Cerebellum (tissue), 4 donors: ENCODE measurements at places on chromosomes 5 and 9.

DNA sequence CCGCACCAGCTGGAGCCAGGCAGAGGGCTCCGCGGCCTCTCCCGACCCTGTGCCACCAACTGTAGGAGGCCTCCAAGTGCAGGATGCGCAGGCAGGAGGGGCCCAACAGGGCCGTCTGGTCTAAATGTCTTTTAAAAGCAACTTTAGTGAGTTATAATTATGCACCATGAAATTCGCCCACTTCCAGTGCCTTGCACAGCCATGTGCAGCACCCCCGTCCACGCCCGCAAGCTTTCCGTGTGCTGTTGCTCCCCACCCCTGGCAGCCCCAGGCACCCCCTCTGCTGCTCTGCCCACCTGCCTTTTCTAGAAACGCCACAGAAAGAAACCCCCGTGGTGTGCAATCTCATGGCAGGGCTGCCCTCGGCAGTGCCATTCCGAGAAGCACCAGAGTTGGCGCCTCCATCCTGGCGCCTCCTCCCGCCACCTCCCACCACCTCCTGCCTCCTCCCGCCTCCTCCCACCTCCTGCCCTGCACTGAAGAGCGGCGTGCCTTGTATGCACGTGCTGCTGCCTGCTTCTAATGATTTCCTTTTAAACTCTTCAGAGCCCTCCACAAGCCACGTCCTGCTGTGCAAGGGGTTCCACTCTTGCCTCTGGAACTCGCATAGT, 7.5 kb upstream of the SLC6A18 start:
- no peak for DNase-seq

DNA sequence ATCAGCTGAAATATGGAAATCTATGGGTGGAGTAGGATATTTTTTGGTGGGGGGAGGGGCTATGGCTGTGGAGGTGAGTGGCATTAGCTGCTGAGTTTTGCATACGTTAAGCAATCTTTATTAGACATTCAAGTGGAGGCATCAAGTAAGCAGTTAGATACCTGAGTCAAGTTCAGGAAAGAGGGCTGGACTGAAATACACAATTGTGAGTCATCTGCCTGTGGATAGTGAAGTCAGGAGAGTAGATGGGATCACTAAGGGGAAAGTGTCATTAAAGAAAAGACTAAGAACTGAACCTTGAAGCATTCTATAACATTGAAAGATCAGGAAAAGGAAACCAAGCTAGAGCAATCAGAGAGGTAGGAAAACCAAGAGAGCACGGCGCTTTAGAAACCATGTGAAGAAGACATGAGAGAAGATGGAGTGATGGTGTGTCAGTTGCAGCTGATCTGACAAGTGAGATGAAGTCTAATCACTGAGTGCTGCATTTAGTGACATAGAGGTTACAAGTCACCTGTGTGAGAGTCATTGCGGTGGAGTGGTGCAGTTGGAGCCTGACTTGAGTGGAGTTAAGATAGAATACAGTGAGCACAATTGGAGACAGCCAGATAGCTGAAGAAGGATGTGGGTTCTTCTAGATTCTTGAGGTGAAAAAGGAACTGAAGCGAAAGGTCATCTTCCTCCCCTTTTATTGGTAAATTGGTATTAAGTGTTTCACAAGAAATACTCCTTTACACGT, 88.7 kb downstream of the PIP5K1B start:
- DNase-seq, result no peak

- DNase-seq, result no peak
Observed at GRCh38 chr5:120532835-120533234, 68.7 kb downstream of the PRR16 start.

DNA sequence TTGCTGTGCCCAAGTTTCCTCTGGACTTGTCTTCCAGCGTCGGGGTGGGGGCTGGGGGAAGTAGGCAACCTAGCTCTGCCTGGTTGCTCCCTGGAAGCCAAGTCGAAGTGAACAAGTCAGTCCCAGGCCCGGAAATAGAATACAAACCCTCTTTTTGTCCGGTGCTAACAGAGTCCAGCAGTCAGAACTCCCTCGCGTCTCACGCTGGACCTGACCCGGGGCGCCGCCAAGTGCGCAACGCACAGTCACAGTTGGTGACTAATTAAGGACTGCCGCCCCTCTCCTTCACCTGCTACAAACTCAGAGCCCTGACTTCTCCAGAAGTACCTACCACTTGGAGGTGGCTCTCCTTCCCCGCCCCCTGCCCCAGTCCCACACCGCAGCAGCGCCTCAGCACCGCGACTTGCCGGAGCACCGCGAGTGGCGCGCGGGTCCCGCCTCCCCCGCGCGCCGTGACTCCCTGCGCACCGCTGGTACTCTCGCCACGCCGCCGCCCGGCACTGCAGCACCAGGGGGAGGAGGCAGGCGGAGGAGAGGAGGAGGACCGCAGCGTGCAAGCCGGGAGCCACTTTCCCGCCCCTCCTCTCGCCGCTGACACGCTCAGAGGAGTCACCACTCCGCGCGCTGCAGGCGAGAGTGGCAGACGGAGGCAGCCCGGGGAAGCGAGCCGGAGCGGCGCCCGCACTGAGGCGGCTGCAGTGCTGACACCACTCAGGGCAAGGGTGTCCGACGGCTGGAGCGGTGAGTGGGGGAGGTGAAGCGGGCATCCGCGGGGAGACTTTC, at the start of gene SV2C:
TSS of gene SV2C (plus strand) at position 612 of the 783 bp plus-strand sequence. CDS start 48,368 bp downstream, outside the sequence.
- no peak for DNase-seq

GRCh38 chr9:5628183-5628529, 751 bp upstream of the RIC1 start:
- peak; percentile 27 for DNase-seq

DNA sequence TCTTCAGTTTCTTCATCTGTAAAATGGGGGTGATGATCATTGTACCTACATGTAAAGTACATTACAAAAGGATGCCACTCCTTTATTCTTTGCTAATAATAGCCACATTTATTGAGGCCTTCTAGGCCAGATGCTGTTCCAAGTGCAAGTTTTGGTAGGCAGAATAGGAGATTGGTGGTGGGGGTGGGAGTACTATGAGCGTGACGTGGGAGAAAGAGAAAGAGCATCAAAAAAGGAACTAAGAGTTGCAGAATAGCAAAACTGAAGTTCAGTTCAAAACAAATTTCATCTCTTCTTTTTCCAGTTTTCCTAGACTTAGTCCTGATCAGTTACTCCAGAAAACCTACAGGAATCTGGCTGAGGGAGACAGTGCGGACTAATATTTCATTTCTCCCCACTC, 174.1 kb downstream of the SNX18 start:
- no peak for DNase-seq

DNA sequence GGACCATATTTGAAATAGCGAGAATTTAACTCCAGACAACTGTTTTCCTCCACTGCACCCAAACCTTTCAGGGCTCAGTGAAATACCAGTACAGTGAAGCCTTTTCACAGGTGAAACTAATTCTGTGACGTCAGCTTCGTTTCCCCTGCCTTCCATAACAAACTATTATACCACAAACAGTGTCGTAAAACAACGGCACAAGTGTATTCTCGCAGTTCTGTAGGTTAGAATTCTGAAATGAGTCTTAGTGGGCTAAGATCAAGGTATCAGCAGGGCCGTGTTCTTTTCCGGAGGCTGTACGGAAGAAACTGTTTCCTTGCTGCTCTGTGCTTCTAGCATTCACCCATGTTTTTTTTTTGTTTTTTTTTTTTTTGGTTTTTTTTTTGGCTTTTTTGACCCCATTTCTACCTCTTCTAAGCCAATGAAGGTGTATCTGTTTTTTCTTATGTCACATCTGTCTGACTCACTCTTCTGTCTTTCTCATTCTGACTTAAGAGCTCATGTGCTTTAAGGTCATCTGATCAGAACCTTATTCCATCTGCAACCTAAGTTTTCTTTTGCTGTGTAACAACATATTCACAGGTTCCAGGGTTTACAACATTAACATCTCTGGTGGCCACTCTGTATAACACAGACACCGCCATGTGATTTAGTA, 20.1 kb downstream of the ISOC1 start:
- DNase-seq, result no peak

DNA sequence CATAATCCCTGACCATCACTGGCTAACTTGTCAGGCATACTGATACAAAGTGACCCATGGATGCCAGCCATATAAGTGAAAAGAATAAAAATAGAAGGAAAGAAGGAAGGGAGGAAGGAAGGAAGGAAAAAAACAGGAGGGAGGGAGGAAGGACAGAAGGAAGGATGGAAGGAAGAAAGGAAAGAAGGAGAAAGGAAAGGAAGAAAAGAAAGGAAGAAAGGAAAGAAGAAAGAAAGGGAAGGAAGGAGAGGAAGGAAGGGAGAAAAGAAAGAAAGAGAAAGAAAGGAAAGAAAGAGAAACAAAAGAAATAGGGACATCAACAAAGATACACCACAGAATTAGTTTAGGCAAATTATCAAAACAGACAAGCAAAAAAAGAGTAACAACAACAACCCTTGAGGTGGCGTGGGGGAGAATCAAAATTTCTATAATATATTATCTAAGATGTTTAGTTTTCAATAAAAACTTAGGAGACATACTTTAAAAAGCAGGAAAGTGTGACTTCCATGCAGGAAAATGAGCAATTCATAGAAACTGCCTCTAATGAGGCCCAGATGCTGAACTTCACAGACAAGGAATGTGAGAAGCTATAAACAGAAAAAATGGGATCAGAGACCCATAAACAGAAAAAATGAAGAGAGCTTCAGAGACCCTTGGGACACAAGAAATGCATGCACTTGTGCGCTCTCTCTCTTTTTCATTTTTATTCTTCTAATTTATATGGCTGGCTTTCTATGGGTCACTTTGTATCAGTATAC, 96.1 kb upstream of the NFIL3 start:
- DNase-seq, result no peak

DNA sequence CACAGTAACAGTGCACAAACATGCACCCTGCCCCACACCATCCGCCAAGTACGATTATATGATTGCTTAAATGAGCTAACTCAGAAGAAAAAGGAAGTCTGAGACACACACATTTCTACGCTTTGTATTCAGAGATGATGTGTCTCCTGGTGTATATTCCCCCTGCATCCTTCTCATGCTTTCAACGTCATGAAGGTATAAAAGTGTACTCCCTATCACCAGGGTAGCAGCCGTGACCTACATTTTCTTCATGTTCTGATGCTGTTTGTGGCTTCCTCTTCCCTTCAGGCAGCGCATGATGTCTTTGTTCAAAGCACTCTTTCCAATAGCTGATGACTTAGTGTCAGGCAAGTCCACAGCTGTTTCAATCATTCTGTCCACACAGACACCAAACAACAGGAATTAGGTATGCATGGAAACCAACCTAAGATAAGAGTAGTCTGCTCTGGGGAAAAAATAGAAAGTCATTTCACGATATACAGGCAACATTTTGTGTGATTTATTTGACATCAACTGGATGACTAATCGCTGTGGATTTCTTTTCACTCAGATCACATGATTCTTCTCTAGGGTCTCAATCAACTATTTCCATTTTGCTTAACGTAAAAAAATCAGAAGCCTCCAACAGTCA, 269.4 kb upstream of the PTGER4 start:
- DNase-seq, result no peak

DNA sequence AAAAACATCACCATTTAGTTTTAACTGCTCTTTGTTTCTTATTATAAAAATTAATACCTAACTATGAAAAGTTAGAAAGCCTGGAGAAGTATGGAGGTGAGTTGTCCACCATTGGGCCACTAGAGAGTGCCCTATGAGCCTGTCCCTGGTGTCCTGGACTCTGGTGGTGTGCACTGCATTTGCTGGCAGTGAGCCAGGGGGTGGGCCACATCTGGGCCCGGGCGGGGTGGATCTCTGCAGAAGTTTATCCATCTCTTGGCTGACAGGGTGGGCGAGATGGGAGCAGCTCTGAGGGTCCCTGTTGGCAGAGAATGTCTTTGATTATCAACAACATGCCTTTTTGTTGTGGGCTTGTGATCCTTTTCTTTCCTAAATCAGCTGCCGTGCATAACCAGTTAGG, 8.2 kb downstream of the TENT4A start:
- DNase-seq, result no peak

DNA sequence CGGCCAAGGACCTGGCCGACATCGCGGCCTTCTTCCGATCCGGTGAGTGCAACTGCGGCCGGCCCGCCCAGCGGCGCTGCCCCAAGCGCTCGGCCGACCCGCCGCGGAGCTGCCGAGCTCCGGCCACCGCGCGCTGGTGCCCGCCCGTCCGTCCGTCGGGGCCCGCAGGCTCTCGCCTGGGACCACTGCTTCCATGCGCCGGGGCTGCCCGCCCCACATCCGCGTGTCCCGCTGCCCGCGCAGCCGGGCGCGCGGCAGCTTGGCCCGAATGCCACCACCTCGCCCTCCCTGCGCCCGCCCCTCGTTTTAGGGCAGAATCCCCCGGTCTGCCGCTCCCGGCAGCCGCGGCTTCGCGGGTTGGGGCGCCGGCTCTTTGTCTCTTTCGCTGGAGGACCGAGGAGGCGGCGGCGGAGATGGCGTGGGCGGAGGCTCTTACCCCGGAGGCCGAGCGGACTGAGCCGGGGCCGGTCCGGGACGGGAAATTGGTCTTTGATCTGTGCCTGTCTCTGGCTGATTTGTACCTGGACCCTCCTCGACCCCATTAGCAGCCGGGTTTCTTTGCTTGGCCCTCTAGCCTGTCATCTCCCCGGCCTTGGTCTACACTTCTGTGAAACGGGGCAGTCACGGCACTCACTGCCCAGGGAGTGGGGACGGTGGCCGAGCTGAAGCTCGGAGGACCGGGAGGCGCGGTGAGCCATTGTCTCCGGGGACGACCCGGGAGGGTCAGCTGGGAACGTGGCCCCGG, 871 bp downstream of the TRIO start:
- no peak for DNase-seq

DNA sequence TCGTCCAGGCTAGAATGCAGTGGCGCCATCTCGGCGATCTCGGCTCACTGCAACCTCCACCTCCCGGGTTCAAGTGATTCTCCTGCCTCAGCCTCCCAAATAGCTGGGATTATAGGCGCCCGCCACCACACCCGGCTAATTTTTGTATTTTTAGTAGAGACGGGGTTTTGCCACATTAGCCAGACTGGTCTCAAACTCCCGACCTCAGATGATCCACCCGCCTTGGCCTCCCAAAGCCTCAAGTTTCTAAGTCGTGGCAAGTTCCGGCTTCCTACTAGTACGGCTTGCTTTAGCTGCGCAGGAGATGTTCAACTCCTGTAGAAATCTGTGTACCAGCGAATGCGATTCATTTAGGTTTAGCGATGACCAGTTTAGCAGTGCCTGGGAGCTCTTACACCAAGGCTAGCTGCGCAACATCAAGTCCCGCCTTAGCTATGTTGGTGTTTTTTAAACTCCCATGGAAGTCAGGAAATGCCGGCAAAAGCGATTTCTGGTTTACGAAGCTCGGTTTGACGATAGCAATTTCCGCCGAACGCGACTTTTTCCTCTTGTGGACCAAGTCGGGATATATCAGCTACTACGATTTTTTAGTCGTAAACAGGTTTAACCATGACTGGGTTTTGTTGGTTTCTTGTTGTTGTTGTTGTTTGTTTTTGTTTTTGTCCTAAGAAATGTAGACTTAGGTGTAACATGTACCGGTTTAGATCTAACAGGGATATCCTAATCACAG, 46.4 kb downstream of the ANXA2R start:
- DNase-seq, result no peak

DNA sequence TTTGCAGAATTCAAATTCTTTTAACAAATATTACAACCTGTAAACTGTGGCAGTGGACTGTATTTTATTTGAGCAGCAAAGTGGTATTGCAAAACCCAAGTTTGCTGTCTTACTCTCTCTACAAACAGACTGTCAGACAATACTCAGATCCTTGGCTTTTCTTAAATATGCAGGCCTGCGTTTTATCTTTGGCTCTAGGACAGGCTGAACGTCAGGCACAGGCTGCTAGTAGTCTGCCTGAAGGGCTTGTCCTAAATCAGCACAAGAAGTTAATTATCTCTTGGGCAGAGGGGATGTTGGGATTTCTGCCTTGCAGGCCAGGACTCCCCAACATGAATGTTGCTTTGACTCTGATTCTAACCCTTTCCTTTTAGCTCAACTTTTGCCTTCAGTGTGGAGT, 147.5 kb downstream of the SLIT3 start:
- DNase-seq, result no peak
